Adipocyte (in vitro differentiated cells): ENCODE measurements at places on chromosomes 16 and 17.
A peak's percentile ranks its signal among the peaks of the same experiment; 100 is the strongest.

GRCh38 chr17:49579522-49579921, 3.9 kb downstream of the NXPH3 start:
- DNase-seq, result no peak

DNA sequence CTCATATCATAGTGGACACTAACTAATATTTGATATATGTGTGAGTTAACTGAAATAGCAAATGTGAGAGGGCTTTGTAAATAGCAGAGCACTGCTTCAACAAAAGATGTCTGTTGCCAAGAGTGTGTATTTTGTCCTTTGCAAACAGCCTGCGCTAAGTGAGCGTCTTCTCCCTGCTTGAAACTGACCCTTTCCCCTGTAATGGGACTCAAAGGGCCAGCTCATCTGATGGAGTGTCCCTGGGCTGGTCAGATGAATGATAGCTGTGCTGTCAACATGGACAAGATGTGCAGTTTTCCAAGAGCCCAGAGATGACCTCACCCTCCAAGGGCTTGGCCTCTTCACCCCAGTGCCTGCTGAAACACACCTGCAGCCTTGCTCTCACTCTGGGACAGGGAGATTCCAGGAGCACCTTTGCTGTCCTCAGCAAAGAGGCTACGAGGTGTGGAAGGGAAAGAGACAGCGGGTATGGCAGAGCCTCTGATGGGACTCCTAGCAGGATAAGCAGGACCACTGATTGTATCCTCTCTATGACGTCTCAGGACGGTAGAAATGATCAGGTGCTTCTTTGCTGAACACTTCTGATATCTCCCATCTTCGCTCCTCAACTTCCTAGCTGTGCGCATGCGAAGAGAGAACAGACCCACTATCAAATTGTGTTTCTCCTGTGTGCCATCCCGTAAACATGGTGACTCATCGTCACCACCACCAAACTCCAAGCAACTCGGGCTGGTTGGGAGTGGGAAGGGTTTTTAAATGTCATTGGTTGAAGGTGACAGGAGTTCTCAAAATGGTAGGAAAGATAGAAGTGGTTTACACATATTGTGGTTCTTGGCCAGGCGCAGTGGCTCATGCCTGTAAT, 35.8 kb upstream of the TBX2 start:
- DNase-seq, result no peak

DNA sequence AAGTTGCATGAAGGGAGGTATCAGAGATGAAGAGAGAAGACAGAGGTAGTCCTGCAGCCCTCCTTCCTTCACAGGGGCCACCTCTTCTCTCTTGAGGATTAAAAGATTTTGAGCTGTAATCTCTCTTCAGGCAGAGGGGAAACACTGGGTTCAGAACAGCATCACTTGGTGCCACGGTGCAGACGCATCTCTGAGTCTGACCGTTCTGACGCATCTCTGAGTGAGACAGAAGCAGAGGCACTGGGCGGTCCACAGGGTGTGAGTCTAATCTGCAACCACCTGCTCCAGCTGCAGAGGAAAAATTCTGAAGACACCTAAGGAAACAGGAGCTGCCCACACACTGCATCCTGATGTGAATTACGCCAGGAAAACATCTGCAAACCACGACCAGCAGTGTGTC, 5.3 kb upstream of the KRT37 start:
- DNase-seq, result no peak

DNA sequence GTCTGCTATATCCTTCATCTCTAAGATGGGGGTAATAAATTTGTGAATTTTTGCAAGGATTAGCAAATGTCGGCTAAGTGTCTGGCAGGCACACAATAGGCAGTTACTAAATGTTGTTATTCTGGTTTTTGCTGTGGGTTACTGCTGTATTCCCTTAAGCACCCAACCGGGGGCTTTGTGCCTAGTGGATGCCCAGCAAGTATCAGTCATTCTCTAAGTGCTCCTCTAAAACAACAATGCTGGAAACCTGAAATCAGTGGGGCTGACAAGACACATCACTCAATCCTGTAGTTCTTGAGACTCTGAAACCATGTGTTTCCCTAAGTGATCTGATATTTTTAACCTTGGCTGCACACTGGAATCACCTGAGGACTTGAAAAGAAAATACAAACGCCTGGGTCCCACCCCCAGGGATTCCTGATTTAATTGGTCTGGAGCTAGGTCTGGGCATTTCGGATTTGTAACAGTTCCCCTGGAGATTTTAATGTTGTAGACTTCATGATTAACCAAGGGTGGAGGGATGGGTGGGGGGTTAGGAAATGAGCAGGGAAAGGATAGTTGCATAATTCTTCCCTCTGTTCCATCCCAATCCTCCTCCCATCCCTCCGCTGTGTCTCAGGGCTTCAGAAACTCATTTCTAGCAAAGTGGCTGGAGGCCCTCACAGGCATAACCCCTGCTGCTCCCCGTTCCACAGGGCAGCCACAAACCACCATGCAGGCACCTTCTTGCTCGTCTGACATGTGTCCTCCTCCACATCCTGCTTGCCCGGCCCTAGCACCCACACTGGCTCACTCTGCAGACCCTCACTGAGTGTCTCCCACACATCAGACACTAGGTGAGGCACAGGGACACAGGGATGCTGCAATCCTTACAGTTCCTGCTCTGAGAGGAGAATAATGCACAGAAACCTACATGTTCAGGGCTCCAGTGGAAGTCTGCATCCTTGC, 61.7 kb upstream of the LYRM9 start:
- no peak for DNase-seq

DNA sequence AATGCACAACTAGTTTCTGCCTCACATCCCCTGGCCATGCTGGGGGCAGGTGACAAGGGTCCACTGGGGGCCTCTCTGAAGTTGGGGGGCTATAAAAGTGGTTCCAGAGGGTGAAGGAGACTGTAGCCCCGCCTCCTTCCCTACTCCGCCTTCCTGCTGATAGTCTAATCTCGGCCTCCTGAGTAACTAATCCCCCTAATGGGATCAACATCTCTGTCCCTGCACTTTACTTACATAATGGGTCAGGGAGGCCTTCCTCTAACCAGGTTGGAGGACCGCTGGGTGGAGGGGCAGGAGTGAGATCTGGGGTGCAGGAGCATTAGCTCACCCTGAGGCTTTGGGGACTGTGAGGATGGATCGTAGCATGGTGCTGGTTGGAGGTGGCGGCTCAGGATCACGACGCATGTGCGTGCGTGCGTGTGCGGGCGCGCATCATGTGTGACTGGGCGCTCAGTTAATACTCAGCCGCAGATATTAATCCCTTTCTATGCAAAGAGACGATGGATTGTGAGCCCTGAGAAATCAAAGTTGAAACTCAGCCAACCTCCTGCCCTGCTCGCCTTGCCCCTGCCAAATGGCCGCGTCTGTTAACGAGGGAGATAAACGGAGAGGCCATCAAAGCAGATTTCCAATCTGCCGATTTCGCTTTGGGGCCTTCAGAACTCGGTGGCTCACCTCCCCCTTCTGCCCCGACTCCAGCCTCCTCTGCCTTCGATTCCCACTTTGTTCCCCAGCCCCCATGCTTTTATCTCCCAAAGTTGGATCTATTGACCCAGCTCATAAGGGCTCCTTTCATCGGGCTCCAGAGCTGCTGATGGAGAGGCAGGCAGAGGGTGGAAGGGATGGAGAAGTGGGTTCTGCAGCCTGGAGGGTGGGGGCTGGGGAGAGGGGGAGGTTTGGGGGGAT, 107.3 kb downstream of the SDK2 start:
- DNase-seq, result no peak

- no peak for DNase-seq
These were observed 46.0 kb downstream of the CACNG1 start for GRCh38 chr17:67090341-67090740.

- peak; percentile 29 for DNase-seq
These were observed 37.1 kb upstream of the BCAS3 start for GRCh38 chr17:60640503-60640902.

GRCh38 chr17:75153780-75154194, 525 bp downstream of the JPT1 start:
- DNase-seq, result peak; percentile 56

GRCh38 chr16:57159447-57159846, 26.4 kb downstream of the PSME3IP1 start:
- no peak for DNase-seq

GRCh38 chr17:75783069-75783783, 1.4 kb upstream of the UNK start:
- peak; percentile 88 for DNase-seq

GRCh38 chr17:81905993-81906392, 4.0 kb downstream of the NPB start:
- no peak for DNase-seq

- DNase-seq, result no peak
These were observed 486.5 kb downstream of the CDH13 start for GRCh38 chr16:83113317-83113716.

GRCh38 chr17:79970576-79971068, 65.0 kb downstream of the TBC1D16 start:
- peak; percentile 25 for DNase-seq

DNA sequence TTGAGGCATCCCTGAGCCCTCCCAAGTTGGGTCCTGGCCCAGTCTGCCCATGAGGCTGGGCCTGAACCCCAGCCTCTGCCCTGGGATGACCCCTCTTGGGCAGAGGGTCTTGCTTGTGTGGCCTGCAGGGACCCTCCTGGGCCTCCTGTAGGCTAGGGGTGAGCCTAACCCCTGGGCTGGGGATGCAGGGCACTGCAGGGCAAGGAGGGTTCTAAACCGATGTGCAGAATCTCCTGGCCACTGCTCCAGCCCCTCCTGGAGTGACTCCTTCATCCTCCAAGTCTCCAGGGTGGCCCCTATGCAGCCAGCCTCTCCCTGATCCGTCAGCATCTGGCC, 37.5 kb downstream of the LGALS9 start:
- DNase-seq, result no peak

DNA sequence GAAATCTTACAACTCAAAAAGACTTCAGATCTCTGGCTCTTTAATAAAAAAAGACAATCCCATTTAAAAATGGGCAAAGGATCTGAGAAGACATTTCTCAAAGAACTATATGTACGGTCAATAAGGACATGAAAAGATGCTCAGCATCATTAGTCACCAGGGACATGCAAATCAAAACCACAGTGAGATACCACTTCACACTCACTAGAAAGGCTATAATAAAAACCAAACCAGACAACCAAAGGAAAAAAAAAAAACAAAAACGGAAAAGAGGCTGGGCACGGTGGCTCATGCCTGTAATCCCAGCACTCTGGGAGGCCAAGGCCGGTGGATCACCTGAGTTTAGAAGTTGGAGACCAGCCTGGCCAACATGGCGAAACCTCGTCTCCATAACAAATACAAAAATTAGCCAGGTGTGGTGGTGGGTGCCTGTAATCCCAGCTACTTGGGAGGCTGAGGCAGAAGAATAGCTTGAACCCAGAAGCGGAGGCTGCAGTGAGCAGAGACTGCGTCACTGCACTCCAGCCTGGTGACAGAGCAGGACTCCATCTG, 1.7 kb upstream of the NPIPB7 start:
- DNase-seq, result no peak

GRCh38 chr17:64920026-64920418, 744 bp upstream of the LRRC37A3 start:
- peak; percentile 46 for DNase-seq

DNA sequence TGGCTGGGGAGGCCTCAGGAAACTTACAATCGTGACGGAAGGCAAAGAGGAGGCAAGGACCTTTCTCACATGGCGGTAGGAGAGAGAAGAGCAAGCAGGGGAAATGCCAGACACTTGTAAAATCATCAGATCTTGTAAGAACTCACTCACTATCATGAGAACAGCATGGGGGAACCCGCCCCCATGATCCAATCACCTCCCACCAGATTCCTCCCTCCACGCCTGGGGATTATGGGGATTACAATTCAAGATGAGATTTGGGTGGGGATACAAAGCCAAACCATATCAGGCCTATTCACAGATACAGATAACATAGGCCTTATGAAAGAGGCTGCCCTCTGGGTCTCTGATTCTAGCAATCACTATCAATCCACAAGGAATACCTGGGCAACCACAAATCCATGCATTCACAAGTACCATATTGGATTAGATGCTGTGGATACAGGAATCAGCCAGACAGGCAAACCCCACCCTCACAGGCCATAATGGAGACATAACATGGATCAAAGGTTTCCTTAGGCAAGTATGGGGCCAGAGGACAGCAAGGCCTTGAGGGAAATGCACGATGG, 284.9 kb downstream of the SOX9 start:
- DNase-seq, result no peak
